Heart right ventricle (tissue), 16 donors: ENCODE measurements at places on chromosomes 16 and 17. TPM values are rescaled to one million over a fixed set of nuclear protein-coding genes. Genes with fewer than 3 reads are reported as not detected.
A peak's percentile ranks its signal among the peaks of the same experiment; 100 is the strongest.

RGS11 gene
- total RNA-seq = 12.5 TPM

DNA sequence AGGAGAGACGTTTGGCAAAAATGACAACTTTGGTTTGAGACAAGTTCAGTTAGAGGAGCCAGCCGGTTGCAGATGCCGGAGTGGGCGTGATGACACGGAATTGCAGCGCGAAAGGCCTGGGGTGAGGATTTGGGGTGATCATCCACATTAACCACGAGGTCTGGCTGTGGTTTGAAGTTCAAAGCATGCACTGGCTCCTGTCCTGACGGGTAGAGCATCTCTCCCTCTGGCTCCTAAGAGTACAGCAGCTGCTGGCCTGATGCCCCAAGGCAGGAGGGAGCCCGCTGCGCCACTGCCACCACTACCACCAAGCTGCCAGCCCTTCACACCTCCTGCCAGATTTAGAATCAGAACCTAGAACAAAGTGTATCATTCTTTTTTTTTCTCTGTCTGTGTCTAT is 3.7 kb downstream of the RHBDL3 start:
- H3K27me3 ChIP-seq = peaks cover 42% of the 10 kb centered on the region
- no peaks in the 10 kb centered on the region for H3K36me3 ChIP-seq
- H3K27ac ChIP-seq = no peak overlapping the region
- DNase-seq = no peak
- H3K4me1 ChIP-seq = peaks cover 25% of the 10 kb centered on the region

- peak overlapping the region; percentile 90 for H3K27ac ChIP-seq
- peaks cover 79% of the 10 kb centered on the region for H3K4me1 ChIP-seq
- no peak overlapping the region for H3K4me3 ChIP-seq
- no peak for DNase-seq
Observed at GRCh38 chr17:40095944-40096791, 4.2 kb downstream of the NR1D1 start.

DNA sequence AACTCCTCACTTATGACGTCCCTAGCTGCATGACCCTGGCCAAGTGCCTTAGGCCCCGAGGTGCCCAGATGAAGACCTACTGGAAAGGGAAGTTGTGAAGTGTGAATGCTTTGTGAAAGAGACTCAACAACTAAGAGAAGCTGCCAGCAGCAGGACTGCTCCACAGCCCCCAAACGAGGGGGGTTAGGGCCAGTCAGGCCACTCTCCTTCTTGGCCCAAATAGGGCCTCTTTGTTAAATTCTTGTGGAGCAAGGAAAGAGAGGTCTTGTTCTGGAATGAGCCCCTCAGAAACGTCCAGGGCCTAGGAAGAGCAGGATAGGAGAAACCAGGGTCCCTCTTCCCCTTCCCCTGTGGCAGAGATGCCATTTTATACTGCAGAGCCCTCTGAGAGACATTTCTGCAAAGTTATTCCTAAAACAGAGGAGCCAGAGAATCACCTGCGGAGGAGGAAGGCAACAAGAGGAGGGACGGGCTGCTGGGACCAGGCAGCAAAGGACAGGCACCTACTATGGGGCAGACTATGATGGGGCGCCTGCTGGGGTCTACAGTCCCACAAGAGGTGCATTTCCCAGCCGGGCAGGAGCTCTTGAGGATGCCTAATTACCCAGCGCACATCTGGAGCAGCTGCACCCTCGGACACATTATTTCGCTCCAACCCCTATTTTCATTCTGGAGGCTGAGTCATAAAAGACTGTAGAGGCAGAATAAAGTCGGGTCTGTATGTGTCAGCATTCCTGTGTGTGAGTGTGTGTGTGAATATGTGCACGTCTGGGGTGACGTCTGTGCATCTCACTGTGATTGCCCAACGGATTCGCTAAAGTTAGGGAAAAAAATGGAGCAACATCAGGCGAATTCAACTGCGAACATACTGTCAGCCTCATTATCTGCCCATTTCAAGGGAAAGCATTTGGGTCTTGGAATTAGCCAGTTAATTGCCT is 11.4 kb upstream of the HOXB9 start:
- no peak overlapping the region for H3K4me3 ChIP-seq
- H3K27ac ChIP-seq = no peak overlapping the region
- H3K4me1 ChIP-seq = peaks cover 3% of the 10 kb centered on the region
- no peaks in the 10 kb centered on the region for H3K36me3 ChIP-seq

OR2C1 gene
- 0.15 TPM for total RNA-seq

GRCh38 chr17:62965174-62965685 is 805 bp upstream of the TANC2 start:
- H3K4me3 ChIP-seq = peak overlapping the region; percentile 60
- no peaks in the 10 kb centered on the region for H3K27me3 ChIP-seq
- no peak for DNase-seq

DNA sequence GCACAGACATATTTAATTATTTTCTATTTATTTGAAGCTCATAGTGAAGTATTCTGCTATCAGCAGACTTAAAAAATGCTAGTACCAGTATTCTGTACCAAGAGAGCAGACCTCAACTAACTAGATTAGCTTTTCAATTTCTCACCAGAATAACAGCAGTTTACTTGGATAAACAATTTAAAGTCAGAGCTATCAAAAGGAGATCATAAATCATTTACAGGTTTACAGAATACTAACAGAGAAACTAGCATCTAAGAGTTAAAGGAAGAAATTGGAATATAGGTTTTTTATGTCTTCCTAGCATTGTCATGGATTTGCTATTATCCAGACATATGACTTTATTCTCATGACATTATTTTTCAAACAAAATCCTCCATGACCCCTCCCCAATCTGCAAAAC is 3.4 kb downstream of the SPOP start:
- H3K27ac ChIP-seq = no peak overlapping the region
- peaks cover 51% of the 10 kb centered on the region for H3K4me1 ChIP-seq
- H3K36me3 ChIP-seq = peaks cover 37% of the 10 kb centered on the region
- no peaks in the 10 kb centered on the region for H3K27me3 ChIP-seq

GRCh38 chr17:4544135-4544950 is 10.8 kb downstream of the MYBBP1A start:
- no peaks in the 10 kb centered on the region for H3K27me3 ChIP-seq
- no peak overlapping the region for H3K27ac ChIP-seq
- peaks cover 72% of the 10 kb centered on the region for H3K36me3 ChIP-seq
- peaks cover 25% of the 10 kb centered on the region for H3K4me1 ChIP-seq

PRAC1 gene
- total RNA-seq = not detected

USP32 gene
- total RNA-seq = 28.9 TPM

DNA sequence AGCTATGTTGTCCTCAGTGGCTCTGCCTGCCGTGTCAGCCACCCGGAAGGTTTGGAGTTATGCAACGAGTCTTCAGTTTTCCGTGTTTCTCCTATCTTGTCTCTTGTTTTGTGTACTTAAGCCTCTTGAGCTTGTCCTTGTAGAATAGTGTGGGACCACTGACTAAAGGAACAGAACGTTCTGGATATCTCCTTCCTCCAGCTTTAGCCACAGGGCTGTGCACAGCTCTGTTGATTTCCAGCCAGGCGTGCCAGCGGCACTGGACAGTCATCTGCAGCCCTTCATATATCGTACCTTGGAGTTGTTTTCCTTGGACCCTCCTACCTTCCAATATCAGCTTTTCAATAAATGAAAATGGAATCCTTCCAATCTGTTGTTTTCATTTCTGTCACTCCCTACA is 39.8 kb downstream of the TMEM11 start:
- no peak for DNase-seq
- H3K27me3 ChIP-seq = no peaks in the 10 kb centered on the region
- peak overlapping the region; percentile 50 for H3K27ac ChIP-seq
- no peaks in the 10 kb centered on the region for H3K36me3 ChIP-seq

DNA sequence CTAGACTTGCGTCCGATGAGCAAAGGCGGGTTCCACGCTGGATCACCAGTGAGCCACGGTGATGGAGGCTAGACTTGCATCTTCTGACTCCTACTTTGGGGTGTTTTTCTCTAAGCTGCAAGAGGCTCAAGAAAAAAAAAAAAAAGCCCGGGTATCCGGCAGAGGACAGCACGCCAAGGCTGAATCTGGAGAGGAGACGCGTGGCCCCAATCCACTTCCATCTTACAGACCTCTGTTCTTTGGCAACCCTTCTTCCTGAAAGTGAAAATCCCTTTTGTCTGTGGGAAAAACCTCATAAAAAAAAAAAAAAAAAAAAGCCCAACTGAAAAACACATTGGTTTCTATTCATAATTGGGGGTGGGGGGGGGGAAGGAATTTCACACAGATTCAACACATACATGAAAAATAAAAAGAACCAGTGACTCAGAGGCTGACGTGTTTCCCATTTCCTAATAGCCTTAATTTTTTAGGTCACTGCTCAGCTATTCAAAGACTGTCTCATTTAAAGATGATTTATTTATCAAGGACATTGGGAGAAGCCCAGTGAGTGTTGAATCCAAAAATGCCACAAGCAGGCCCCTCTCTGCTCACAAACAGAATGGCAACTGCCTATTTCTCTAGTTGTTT is 258.3 kb downstream of the FOXL1 start:
- H3K27me3 ChIP-seq = no peaks in the 10 kb centered on the region
- no peaks in the 10 kb centered on the region for H3K36me3 ChIP-seq
- no peak overlapping the region for H3K27ac ChIP-seq
- no peaks in the 10 kb centered on the region for H3K4me1 ChIP-seq
- H3K4me3 ChIP-seq = no peak overlapping the region

ADAM11 gene
- 5.5 TPM for total RNA-seq

GRCh38 chr16:48432136-48432535 is 46.9 kb upstream of the SIAH1 start:
- no peaks in the 10 kb centered on the region for H3K36me3 ChIP-seq
- DNase-seq = no peak
- no peaks in the 10 kb centered on the region for H3K27me3 ChIP-seq
- peak overlapping the region; percentile 73 for H3K27ac ChIP-seq

DNA sequence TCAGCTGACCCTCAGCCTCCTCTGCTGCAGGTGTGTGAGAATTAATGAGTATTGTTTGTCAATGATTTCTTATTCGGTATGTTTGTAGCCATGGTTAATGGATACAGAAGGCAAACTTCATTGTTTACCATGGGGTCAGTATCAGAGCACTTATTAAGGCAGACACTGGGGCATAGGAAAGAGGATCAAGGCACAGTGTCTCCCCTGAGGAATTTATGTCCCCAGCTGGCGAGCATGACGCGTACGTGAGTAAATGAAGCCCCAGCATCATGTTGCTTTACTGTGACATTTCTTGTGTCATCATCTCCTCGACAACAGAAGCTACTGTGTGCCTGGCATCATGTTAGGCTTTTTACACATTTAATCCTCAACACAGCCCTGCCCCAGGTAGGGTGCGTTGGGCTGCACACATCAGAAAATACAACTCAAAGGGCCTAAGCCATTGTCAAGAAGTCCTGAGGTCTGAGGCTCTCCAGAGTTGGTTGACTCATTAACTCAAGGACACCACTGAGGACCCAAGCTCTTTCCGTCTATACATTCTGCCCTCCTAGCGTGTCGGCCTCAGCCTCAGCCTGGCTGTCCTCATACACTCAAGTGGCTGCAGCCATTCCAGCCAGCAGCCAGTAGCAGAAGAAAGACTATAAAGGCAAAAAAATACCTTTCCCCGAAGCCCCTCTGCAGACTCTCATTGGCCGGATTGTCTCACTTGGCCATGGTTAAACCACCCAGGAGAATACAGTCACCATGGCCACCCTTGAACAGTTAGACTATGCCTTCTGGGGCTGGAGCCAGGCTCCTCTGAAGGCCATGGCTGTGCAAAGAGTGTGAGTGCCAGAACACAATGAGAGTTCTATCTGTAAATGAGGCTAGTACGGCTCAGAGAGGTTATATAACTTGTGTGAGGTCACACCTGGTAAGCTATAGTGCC is 13.9 kb upstream of the ZCCHC14 start:
- H3K4me3 ChIP-seq = no peak overlapping the region
- H3K27ac ChIP-seq = peak overlapping the region; percentile 49
- DNase-seq = no peak
- H3K4me1 ChIP-seq = peaks cover 22% of the 10 kb centered on the region
- H3K27me3 ChIP-seq = no peaks in the 10 kb centered on the region

- H3K36me3 ChIP-seq = no peaks in the 10 kb centered on the region
- H3K27ac ChIP-seq = no peak overlapping the region
- no peaks in the 10 kb centered on the region for H3K27me3 ChIP-seq
Observed at GRCh38 chr16:75818491-75818890, 92.2 kb upstream of the CPHXL start.

DNA sequence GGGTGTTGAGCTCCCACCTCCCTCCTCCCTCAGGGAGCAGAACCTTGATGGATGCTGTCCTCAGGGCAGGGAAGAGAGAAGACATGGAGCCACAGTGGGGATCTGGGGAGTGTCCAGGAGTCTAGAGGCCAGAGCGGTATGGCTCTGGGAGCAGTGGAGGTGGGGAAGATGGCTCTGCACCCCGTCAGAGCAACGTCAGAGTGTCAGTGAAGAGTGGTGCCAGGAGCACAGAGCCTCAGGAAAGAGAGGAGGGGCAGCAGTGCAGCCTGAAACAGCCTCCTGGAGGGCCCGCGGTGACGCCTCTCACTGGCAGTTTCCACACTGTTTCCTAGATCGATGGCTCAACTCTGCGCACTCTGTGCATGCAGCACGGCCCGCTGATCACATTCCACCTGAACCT is 23.2 kb upstream of the SLC5A11 start:
- H3K27me3 ChIP-seq = no peaks in the 10 kb centered on the region
- H3K4me1 ChIP-seq = no peaks in the 10 kb centered on the region
- DNase-seq = no peak
- peaks cover 98% of the 10 kb centered on the region for H3K36me3 ChIP-seq

GRCh38 chr17:29620271-29620670 is 2.4 kb downstream of the CORO6 start:
- DNase-seq = no peak
- no peak overlapping the region for H3K4me3 ChIP-seq
- H3K27me3 ChIP-seq = peaks cover 30% of the 10 kb centered on the region
- no peak overlapping the region for H3K27ac ChIP-seq
- H3K4me1 ChIP-seq = peaks cover 11% of the 10 kb centered on the region

GRCh38 chr17:158379-158778 is 21.0 kb downstream of the SCGB1C2 start:
- H3K36me3 ChIP-seq = no peaks in the 10 kb centered on the region
- H3K27ac ChIP-seq = no peak overlapping the region
- H3K4me1 ChIP-seq = no peaks in the 10 kb centered on the region
- DNase-seq = no peak
- no peaks in the 10 kb centered on the region for H3K27me3 ChIP-seq
- H3K4me3 ChIP-seq = no peak overlapping the region

DLX4 gene
- total RNA-seq = not detected

DNA sequence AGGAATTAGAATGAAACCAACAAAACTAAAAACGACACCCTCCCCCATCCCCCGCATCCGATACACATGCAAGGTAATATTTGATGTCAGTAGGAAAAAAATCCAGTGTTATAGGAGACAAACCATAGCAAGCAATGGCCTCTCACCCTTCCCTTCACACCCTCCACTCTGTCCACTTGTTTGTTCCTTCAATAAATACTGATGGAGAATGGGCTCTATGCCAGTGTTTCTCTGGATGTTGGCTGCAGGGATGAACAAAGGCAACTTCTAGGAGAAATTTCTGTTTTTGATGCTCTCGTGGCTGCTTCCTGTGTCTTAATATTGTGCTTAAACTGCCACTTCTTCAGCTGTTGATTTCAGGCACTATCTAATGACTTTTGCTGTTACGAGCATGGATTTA is 98.8 kb downstream of the WWOX start:
- no peak overlapping the region for H3K4me3 ChIP-seq
- no peaks in the 10 kb centered on the region for H3K36me3 ChIP-seq
- no peak for DNase-seq
- H3K27me3 ChIP-seq = no peaks in the 10 kb centered on the region
- H3K4me1 ChIP-seq = no peaks in the 10 kb centered on the region

GRCh38 chr17:12522743-12523183 is 142.9 kb upstream of the MYOCD start:
- no peak for DNase-seq
- H3K36me3 ChIP-seq = no peaks in the 10 kb centered on the region
- no peak overlapping the region for H3K4me3 ChIP-seq
- no peak overlapping the region for H3K27ac ChIP-seq

ITGAD gene
- total RNA-seq = not detected
